ENCODE measurements at places on chromosomes 6 and 20.

GRCh38 chr6:86820750-86821149 is 116.6 kb upstream of the HTR1E start:
- DNase-seq: no peak

GRCh38 chr6:10248378-10248843 is 166.5 kb downstream of the TFAP2A start:
- no peak for DNase-seq

DNA sequence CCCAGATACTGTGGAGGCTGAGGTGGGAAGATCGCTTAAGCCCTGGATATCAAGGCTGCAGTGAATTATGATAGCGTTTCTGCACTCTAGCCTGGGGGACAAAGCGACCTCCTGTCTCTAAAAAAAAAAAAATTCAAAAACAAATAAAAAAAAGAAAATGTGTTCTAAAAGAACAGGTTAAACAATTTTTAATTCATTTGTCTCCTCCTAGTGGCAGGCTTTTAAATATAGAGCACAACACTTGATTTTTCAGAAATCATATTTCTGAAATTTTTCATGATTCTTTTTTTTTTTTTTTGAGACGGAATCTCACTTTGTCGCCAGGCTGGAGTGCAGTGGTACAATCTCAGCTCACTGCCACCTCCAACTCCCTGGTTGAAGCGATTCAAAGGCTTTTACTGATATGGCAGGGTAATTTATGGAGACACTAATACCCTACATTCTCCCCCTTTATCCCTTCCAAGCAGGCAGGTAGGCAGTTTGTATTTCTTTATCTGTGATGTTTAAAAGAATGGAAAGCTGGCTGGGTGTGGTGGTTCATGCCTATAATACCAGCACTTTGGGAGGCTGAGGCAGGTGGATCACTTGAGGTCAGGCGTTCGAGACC is 8.7 kb upstream of the GTF3C6 start:
- peak; percentile 70 for DNase-seq

DNA sequence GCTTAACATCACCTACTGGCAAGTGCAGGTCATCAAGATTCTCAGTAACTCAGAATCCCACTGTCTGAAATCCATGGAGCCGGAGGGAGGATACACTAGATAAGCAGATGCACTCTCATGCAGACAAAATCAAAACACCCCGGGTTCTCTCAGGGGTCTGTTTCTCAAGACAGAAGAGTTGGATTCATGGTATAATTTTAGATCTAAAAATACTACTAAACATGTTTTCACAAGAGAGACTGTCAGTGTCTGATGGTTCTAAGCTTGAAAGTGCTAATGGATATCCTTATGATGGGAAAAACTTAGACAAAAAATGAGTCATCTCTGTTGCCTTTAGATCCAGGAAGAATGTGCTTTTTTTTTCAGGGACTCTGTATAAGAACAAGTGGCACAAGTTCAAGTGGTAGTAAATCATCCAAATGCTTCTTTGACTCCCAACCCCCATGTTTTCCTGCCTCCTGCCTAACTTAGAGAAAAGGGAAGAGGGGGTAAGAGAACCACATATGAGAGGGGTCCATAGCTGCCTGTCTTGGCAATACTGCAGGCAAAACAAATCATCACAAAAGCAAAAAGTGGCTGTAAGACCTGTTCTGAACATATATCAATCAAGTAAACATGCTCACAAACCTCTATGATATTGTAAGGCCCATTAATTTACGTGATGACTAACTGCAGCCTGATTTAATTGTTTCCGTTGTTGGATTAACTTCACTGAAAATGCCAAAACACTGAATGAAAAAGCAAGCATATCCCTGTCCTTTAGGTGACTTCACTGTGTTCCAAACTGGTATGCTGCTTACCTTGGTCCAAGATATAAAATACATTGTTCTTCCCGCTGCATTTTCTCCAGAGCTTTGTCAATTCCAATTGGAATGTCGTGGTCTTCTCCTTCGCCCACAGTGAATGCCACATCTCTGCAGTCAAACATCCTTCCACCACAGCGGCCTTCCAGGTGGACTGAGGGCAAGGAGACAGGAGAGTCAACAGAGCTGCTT is 84.0 kb upstream of the TULP1 start:
- DNase-seq: no peak

DNA sequence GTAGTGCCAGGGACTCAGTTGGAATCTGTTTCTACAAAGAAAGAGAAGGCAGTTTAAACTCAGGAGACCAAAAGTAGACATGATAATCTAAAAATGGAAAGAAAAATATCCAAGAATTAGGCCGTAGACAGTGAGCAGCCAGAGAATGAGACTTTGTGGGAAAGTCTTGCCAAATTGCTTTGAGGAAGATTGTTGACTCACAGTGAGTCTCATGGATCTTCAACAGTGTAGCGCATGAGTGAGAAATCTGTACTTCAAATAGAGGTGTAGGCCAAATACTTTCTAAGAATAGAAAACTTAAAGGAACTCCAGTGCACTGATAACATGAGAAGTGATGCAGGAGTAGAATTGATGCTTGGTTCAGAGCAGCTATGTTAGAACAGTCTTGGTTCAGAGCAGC is 284.5 kb downstream of the HTR1B start:
- no peak for DNase-seq
